NCI-H1048 (cell line): ENCODE measurements at places on chromosomes 16 and 17.

GRCh38 chr16:67499106-67499505 is 15.8 kb upstream of the AGRP start:
- no peak for DNase-seq

DNA sequence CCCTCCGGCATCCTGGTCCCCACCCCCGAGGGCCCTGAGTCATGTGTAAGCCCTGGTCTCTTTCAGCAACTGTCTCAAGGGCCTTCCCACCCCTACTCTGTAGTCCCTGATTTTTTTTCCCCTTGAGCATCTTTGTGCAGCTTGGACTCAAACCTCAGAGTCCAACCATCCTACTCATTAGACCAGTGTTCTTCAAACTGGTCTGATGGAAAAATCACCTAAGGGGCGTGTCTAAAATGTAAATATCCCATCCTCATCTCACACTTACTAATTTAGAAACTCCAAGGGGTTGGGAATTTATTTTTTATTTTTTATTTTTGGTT is 624 bp downstream of the G6PC3 start:
- no peak for DNase-seq

DNA sequence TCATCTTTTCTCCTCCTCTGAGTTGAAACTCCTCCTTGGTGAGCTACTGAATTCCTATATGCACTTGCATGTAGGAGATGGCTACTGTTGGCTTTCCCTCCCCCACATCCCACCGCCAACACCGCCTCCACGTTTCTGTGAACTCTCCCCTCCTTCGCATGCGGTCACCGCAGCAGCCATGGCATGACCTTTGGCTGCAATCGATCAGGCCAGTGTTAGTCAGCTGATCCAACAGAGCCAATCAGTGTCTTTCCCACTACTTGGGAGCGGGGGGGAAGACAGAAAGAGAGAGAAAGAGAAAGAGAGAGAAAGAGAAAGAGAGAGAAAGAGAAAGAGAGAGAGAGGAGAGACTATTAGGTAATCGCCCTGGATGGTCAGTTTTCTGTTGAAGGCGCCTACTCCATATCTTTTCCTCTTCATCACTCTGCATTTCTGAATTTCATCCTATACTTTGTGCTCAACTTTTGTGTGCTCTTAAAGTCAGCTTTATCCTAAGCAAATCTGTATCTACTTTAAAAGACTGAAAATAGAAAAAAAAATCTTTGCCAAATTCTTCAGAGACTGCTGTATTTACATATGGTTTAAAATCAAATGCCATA is 22.7 kb downstream of the ASGR1 start:
- DNase-seq = no peak

GRCh38 chr17:42087042-42087701 is 11.1 kb downstream of the ZNF385C start:
- no peak for DNase-seq

- no peak for DNase-seq
These were observed 2073.2 kb downstream of the TP53TG3F start for GRCh38 chr16:35532576-35532975.

GRCh38 chr17:43928609-43929008 is 13.7 kb downstream of the PPY start:
- no peak for DNase-seq

DNA sequence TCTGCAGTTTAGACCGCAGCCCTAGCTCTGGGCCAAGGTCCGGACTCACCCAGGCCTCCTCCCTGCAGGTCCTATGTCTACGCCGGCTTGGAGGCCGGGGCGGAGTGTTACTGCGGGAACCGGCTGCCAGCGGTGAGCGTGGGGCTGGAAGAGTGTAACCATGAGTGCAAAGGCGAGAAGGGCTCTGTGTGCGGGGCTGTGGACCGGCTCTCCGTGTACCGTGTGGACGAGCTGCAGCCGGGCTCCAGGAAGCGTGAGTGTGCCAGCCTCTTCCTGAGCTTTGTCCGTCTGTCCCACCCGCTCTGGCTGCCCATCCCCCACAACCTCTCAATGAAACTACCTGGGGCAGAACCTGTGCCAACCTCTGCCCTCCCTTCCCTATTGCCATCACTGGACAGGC is 20.1 kb downstream of the WSCD1 start:
- DNase-seq = no peak

DNA sequence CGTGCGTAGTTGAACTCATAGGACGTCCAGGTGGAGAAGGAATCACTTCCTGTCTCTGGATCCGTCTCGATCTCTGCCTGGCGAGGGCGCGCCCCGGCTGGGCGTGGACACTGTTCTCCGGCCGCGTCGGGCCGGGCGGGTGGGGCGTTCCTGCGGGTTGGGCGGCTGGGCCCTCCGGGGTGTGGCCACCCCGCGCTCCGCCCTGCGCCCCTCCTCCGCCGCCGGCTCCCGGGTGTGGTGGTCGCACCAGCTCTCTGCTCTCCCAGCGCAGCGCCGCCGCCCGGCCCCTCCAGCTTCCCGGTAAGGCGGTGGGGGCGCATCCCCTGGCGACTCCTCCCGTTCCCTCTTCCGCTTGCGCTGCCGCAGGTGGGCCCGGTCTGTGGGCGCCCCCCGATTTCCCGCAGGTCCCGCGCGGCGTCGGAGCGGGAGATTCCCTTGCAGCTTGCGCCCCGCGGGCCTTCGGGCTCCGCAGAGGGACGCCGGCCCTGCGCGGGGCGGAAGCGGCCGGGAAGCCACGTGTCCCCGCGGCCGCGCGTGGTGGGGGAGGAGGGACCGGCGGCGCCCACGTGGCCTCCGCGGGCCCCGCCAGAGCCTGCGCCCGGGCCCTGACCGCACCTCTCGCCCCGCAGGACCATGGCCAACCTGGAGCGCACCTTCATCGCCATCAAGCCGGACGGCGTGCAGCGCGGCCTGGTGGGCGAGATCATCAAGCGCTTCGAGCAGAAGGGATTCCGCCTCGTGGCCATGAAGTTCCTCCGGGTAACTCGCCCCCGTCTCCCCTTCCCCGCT is at the start of gene NME2:
NME2 (plus strand) TSS at position 214 of the 789 bp plus-strand sequence; CDS start at position 634, 420 bp downstream.
- DNase-seq = peak; percentile 52

GRCh38 chr17:76120658-76121008 is 17.0 kb upstream of the EXOC7 start:
- no peak for DNase-seq

DNA sequence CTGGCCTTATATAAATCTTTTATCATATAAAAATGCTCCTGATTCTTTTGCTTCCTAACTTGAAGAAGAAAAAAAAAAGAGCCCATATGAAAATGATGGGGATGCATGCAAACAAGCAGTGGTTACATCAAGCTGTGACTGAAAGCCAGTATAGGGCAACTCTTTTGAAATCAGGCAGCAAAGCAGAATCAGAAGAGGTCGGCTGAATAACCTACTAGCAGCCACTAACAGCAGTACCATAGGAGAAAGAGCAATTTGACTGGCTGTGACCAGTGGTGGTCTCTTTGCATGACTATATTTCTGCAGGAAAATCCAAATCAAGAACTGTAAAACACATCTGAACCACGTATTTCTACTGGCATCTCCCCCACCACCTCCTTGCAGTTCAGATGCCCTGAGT is 161.9 kb upstream of the C17orf78 start:
- DNase-seq = no peak

GRCh38 chr17:59676716-59677115 is 30.5 kb downstream of the PTRH2 start:
- DNase-seq = no peak

GRCh38 chr16:68718590-68718989 is 18.5 kb upstream of the CDH1 start:
- no peak for DNase-seq

DNA sequence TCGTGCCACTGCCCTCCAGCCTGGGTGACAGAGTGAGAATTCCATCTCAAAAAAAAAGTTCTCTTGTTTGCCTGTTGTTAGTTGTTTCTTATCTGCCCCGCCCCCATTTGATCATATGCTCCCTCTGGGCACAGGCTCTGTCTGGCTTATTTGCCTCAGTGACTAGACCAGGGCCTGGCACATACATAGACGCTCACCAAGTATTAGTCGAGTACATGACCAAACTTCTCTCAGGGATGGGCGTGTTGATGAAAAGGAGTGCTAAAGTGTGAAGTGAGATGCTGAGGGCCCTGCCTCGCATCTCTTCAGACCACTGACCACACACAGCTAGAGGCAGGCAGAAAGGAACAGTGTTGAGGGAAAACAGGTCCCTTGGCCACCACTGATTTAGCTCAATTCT is 3.3 kb upstream of the HELZ start:
- DNase-seq = no peak

DNA sequence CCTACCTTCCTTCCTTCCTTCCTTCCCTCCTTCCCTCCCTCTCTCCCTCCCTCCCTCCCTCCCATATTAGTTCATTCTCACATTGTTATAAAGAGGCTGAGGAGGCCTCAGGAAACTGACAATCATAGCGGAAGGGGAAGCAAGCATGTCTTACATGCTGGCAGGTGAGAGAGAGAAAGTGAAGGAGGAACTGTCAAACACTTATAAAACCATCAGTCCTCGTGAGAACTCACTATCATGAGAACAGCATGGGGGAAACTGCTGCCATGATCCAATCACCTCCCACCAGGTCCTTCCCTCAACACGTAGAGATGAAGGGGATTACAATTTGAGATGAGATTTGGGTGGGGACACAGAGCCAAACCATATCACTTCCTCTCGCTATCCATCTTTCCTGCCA is 281.6 kb upstream of the FOXF1 start:
- no peak for DNase-seq

DNA sequence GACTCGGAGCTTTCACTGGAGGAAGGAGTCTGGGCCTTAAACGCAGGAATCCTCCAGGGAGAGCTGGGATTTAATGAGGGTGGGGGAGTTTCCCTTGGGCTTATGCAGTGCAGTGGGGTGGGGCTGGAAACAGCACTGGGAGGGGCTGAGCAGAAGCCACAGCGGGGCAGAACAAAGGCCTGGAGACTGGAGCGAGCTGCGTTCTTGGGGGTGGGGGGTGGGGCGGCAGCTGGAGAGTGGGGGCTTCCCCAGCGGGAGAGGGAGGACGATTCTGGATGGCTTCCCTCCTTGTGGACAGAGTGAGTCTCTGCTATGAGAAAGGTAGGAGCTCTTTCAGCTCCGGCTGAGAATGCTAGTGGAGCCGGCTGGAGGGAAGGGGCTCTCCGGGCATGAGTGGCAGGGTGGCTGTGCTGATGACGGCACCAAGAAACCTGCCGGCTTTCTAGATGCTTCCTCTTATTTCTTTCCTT is 406.0 kb downstream of the SEC14L1 start:
- no peak for DNase-seq

GRCh38 chr17:9918352-9918751 is 13.3 kb upstream of the RCVRN start:
- no peak for DNase-seq

- no peak for DNase-seq
These were observed 20.9 kb upstream of the PYY start for GRCh38 chr17:43974382-43975266.

DNA sequence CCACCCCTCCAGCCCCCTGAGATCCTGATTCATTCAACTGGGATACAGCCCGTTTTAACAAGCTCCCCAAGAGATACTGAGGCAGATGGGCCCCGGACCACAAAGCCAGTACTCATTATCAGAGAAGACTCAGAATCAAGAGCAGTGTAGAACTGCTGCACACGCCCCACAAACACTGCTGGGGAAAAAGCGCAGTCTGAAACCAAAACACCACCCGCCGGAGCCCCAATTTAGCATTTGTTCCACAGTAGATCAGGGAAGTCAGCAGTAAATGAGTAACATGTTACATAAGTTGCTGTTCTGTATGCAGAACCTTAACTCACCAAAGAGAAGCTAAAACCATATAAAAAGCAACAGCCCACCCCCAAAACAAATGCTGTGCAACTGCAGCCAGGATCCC is 123.6 kb downstream of the CDYL2 start:
- no peak for DNase-seq

DNA sequence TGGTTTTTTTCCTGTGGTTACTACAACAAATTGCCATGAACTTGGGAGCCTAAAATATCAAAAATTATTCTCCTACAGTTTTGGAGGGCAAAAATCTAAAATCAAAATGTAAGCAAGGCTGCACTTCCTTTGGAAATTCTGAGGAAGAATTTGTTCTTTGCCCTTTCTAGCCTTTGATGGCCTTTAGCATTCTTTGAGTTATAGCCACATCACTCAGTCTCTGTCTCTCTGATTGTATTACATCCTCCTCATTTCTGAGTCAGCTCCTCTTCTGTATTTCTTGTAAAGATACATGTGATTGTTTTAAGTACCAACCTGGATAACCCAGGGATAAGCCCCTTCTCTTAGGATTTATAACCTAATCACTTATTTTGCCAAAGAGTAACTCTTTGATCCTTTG is 282.0 kb downstream of the BCAS3 start:
- DNase-seq = no peak

DNA sequence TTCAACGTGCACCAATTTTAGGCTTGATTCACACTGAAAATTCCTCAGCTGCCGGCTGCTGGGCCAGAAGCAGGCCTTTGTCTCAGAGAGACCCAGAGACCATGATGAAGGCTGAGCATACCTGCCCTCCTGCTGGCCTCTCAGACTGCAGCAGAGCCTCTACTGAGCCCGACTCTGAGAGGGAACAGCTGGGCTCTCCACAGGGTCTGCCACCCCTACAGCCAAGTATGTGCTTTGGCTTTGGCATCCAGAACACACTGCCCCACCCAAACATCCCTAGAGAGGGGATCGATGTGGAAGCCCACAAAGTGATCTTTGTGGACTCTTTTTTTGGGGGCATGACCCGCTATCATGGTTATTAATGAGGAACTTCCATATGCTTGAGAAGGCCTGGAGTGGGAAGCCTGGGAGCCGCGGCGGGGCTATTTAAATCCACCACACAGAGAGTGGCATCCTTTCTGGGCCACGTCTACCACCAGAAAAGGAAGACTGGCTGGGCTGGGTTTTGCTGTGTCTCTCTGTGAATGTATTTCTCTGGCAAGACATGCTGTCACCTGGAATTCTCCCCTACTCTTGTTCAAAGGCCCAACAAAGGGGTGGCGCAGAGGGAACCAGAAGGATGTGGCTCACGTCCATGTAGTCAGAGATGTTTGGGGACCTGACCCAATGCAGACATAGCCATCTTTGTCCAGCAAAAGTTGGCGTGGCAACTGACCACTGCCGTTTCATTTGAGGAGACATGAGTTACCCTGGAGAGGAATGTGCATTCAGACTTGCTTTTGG is 69.3 kb downstream of the GNAO1 start:
- DNase-seq = no peak

DNA sequence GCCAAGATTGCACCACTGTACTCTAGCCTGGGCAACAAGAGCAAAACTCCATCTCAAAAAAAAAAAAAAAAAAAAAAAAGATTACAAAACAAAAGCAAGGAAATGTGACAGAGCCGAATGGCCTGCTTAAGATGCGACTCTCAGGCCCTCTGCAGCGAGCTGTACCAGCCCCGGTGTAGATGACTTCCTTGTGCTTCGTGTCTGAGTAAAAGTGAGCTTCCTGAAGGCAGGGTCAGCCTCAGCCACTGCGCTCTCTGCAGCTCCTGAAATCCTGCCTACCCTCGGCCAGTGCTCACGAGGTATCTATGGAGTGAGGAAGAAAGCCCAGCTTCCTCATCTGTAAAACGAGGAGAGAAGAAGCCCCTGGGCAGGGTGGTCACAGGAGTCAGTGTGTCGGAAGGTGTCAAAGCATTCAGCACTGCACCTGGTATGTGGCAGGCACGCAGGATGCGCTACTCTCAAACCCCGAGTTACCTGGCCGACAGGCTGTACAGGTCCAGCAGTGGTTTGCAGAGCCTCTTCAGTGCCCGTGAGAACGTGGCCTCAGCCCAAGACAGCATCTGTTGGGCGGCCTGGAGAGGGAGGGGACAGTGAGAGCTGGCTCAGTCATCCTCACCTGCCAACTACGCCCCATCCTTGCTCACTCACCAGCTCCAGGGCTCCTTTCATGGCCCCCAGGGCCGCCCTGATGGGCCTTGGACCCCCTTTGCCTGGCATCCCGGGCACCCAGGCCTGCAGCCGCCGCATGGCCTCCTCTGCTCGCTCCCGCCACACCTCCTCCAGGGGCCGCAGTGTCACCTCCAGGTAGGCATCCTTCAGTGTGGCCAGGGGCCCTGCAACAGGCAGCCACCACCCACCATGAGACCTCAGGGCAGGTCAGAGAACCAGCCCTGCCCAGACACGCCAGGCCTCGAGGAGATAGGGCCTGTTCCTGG is 44.6 kb downstream of the RMI2 start:
- DNase-seq = no peak
